ENCODE measurements at places on chromosomes 5 and 9.

- no peak for DNase-seq
Measured at GRCh38 chr5:96066386-96066719, 104.7 kb upstream of the ELL2 start.

GRCh38 chr5:139648205-139649081 lies at the start of gene CXXC5:
CXXC5 (plus strand) TSS chr5:139648349; CDS start chr5:139680524, 32,175 bp downstream.
- peak; percentile 79 for DNase-seq

DNA sequence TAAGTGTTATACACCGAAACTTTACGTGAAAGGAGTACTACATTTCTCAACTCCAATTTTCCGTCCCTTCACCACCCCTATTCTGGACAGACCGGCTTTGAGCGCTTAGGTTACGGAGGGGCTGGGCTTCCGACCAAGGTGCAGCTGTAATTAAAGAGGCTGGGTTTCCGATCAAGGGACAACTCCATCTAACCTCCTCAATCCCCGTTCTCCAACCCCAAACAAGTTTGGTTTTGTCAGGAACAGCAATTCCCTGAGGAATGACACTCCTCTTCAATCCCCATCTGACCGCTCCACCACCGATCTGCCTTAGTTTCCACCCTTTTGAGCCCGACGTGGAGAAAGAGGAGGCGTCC lies 577 bp downstream of the TUT7 start:
- peak; percentile 27 for DNase-seq

GRCh38 chr9:135821733-135822373 lies 85.5 kb downstream of the CAMSAP1 start:
- no peak for DNase-seq

DNA sequence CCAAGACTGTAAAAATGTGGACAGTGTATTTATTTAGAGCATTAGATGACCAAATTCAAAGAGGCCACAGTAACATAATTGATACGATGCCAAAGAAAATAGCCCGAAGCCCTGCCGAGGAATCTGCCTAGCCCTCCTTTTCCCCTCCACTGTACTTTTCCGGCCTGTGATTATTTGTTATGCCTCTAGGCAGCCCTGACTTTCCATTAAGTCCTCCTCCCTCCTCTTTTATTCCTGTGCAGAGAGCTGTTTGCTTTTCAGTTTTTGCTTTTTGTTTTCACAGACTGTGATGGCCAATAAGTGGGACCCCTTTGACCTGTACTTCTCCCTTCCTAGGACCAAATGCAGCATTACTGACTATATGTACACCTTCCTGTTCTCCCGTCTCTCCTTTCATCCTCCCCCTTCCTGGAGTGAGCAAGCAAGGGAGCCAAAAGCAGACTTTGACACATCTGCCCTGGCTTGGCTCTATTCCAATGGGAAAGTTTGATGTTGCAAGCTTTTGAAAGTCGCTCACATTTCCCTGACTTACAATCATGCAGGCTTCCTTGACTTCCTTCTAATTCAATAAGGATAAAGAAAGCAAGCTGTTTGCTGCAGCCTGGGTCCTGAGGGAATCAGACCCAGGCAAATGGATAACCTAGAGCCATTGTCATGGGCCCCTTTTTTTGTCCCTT lies 76.1 kb downstream of the NREP start:
- DNase-seq, result peak; percentile 98

GRCh38 chr5:164336906-164337305 lies 831.5 kb downstream of the MAT2B start:
- peak; percentile 94 for DNase-seq

DNA sequence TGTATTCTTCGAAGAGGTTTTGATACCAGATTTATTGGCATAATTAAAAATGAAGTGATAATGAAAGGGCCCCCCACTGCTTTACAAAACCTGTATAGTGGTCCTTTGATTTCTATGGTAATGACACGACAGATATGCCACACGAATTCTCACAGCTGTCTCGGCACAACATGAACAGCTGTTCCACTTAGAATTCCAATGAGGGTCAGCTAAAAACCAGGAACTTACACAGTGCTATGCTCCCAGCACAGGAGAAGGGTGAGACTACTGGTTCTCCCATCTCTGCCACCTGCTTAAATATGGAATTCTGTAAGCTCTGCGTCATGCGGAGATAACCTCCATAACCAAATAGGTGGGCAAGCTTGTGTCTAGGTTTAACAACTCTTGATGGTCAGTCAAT lies 183.0 kb upstream of the EFNA5 start:
- no peak for DNase-seq

DNA sequence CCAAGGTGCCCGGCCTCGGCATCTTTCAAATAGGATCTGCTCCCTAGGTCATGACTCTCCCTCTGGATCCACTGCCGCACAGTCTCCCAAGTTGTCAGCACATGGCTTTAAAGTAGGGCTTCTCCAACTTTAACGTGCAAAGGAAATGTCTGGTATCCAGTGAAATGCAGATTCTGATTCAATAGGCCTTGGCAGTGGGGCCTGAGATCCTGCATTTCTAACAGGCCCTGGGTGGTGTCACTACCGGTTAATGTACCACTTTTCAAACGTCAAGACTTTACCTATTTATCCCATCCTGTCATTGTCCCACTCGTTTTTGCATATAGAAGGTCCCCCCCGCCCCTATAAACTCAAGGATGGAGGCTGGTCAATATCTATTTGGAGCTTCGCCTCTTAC lies 137.6 kb upstream of the ZNF618 start:
- no peak for DNase-seq

DNA sequence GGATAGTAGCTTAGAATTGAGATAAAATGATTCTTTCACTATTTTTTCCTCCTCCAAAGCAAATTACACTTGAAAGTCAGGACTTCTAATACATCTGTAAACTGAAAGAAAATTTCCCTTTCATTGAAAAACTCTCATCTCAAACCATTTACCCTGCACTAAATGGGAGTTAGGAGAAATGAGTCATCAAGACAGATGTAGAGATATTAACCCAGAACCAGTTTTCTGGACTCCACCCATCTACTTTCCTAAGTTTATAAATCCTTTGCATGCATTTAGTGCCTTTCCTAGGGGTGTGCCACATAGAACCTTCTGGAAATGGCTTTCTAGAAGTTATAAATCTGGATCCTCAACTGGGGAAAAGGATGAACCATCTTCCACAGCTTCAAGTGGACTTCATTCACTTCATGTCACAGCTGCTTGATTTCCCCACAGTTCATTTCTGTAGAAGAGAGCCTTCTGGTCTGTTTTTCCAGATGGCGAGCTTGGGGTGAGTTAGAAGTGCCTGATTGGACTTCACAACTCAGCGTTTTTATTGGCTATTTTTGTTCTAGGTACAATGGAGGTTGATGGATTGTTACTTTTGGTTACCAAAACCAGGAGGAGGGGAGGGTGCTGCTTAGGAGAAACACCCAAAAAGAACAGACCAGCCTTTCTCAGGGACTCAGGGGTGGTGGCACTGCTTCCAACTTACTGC lies 72.5 kb upstream of the GPR151 start:
- DNase-seq, result peak; percentile 13

- DNase-seq, result peak; percentile 61
Measured at GRCh38 chr9:34994260-34994899, 4.8 kb downstream of the DNAJB5 start.

DNA sequence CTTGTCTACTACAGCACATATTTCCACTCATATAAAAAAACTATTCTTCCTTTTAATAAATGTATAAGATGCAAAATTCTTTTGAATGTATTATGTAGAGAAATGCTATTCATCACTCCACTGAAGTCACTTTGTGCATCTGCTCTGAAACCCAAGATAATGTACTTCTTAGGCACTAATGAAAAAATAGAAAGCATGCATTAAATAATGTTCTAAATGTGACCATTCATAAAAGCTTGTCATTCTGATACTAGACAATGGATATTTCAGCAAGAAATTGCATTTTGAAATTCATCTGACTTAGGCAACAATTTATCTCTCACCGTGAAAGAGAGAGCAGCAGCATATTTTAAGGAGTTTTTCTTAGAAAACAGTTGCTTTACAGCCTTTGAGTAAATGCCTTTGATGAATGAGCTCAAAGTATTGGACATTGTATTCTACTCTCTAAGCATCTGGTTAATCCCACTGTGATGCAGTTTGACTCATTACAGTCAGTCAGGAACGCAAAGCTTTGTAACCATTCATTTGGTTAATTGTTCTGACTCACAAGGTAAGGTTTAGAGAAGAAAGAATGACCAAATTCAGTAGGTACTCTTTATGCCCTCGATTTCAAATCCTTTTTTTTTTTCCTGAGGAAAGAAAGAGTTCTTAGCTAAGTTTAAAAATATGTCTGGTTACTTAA lies 2233.8 kb upstream of the C9orf72 start:
- DNase-seq, result no peak

DNA sequence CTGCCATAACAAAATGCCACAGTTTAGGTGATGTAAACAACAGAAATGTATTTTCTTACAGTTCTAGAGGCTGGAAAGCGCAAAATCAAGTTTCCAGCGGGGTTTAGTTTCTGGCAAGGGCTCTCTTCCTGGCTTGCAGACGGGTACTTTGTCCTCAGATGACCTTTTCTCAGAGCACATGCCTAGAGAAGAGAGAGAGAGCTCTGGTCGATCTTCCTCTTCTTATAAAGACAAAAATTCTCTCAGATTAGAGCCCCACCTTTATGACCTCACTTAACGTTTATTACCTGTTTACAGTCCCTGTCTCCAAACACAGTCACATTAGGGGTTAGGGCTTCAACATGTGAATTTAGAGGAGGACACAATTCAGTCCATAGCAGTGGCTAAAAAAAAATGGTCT lies 119.7 kb downstream of the CETN3 start:
- peak; percentile 12 for DNase-seq

- no peak for DNase-seq
Measured at GRCh38 chr5:157597277-157597676, 21.7 kb upstream of the ADAM19 start.

DNA sequence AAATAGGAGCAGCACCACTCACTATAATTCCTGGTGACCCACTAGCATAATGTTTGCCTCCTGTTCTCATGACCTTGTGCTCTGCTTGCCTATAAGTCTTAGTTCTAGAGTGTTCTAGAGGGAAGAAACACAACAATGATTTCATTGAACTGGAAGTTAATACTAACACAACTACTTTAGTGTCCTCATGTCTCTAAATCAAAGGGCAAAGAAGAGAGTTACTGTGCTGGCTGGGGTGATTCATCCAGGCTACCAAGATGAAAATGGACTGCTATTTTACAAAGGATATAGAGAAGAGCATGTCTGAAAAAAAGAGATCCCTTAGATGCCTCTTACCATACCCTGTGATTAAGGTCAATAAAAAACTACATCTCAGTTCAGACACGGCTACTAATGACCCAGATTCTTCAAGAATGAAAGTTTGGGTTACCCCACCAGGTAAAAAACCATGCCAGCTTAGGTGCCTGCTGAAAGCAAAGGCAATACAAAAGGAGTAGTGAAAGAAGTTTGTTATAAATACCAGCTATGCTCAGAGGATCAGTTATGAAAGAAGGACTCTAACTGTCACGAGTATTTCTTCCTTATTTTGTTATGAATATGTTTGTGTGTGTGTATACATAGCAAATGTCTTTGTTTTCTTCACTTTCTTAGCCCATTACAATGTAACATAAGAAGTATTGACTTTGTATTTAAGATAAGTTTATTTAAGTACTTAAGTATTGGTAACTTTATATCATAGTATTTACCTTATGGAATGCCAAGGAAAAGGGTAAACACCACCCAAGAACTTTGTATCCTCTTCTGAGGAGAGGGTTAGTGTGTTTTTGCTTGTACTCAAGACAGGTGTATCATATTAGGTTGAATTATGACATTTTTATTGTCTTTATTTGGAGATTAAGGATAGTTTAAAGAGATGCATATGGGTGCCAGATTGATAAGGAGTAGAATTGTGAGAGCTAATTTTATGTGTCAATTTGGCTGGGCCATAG lies 314.1 kb upstream of the PTGER4 start:
- DNase-seq, result no peak

GRCh38 chr5:57529864-57530263 lies 47.3 kb upstream of the ACTBL2 start:
- DNase-seq, result no peak
